ENCODE measurements at places on chromosomes 16 and 17.

DNA sequence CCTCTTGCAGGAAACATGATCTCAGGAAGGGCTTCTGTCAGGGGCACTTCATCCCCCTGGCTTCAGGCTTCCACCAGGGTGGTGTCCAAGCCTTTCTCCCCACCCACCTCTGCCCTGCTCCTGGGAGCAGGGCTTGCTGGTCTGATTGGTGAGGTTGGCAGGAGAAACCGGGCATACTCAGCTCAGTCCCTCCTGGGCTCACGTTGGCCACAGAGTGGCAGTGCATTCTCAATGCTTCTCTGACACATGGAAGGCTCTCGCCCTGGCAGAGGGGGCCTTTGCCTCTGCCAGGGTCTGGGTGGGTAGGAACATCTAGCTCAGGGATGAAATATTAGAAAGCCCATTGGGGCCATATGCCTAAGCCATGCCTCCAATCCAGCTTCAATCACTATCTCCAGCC, 142.8 kb downstream of the AXIN2 start:
- DNase-seq = no peak

DNA sequence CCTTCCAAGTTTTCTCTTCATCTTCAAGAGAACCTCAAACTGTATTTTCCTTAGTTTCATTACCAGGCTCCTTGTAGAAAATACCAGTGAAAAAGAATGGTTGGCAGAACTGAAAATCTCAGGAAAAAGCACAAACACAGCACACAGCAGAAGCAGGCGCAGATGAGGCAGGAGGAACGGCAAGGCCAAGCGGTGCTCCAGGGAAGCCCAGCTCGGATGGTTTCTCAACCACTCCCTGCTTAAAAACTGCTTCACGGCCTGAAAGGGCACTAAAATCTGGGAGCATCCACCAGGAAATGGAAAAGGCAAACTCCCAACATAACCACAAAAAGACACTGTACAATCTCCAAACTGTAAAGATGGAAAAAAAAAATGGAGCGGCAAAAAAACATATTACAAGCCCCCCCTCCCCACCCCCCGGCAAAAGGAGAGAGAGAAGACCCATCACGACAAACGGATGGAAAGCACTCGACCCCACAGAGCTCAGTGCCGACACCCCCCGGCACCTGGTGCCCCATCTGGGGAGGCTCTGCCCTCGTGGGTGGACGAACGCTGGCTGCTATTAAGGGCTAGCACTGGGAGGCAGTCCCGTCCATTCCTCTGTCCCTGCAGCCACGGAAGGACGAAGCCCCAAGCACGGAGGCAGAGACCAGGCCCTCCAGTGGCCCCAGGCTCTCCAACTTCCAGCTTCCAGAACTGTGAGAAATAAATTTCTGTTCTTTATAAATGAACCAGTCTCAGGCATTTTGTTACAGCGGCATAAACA, 127.5 kb downstream of the ZNF778 start:
- DNase-seq = no peak

DNA sequence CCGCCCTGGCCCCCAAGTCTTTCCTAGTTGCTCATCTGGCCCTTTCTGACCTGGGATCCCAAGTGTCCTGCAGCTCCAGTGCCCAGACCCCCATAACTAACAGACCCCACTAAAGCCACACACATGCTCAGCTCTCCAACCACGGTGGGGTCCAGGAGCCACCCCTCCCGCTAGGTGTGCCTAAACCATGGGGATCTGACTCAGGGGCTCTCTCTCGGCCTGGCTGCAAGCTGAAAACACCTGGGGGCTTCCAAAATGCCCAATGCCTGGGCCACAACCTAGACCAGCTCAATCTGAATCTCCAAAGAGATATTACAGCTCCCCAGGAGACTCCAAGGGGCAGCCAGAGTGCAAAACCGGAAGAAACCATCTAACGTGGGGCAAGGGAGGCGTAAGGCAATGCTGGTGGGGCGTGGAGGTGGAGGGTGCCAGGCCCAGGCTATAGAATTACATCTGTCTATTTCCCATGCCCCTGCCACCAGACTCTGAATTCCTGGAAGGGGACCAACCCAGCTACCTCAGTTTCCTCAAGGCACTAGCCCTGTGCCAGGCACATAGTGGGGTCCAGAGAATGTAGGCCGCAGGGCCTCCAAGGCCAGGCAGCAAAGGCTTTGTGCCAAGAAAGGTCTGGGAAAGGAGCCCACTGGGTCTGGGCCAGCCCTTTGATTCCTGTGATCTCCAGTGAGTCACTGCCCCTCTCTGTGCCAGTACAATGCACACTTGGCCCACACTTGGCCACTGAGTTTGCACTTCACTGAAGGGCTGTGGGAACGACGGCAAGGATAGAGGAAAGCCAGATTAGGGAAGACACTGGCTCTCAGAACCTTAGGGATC, 3.3 kb downstream of the CD2BP2 start:
- no peak for DNase-seq

DNA sequence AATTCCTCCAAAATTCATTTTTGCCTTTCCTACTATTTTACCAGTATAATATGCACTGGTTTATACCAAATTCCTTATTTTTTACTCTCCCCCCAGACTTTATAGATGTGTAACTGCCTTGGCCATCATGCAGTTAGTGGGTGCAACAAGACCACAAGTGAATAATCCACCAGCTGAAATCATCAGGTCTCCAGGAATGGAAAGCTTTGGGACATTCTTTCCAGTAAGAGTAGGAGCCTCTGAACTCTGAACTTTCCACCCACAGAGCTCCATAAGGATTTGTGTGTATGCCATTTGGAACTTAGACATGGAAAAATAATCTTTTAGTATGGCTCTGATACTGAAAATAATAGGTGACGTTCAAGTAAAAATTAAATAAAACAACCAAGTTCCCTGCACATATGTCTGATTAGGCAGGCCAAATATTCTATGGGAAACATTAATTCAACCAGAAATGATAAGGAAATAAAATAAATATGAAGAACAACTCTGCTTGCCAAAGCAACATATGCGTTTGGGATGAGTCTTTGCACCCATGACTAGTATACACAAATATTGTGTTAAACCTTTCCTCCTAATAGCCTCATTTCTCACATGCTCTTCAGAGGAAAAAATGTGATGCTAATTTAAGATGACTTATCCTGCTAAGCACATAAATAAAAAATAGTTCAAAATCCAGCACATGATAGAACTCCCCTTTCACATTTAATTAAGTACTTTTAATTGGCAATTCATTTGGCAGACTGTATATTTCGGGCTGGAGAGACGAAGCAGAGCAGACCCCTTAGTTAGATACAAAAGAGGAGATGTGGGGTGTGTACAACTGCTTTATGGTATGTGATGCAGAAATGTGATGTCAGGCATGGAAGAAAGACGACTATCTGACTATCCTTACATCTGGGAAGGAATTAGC, 11.6 kb upstream of the LYRM9 start:
- no peak for DNase-seq

- no peak for DNase-seq
Observed at GRCh38 chr17:15348021-15348420, 6.6 kb upstream of the TEKT3 start.

DNA sequence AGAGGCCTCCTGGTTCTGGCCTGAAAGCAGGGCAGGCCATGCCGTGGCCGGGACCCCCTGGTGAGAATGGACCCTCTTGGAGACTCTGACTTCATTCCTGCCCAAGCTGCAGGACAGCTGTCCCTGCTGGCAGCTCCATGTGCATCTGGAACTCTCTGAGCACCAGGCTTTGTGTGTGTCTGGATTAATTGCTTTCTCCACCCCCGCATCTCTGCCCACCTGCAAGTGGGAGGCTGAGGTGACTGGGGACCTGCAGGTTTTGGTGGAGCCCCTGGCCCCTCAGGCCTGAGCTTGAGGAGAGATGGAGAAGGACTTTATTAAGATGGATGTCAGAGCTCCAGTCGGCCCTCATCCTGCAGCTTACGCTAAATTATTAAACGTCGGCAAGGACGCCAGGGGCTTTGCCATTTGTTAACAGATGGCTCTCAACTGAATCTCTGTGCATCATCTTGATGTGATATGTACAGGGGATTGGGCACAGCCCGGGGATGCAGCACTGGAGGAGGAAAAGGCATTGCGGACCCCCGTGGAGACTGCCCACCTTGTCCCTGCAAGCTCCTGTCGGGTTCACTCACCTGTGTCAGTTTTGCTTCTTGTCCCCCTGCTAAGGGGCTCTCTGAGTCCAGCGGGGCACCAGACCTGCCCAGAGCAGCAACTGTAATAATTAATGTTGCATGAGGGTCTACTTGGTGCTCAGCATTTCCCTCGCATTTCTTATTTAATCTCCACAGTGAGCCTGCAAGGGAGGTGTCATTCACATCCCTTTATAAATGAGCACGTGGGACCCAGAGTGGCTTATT, 154.1 kb upstream of the RPL38 start:
- no peak for DNase-seq

- no peak for DNase-seq
Observed at GRCh38 chr17:81027591-81028505, 7.1 kb upstream of the BAIAP2 start.

- DNase-seq = no peak
Observed at GRCh38 chr17:60361889-60362288, 30.0 kb downstream of the USP32 start.

- no peak for DNase-seq
Observed at GRCh38 chr17:33370401-33370800, 77.3 kb upstream of the ASIC2 start.

- no peak for DNase-seq
Observed at GRCh38 chr16:85168732-85169256, 56.5 kb upstream of the CIBAR2 start.

GRCh38 chr16:72464597-72465368, 292.8 kb upstream of the PMFBP1 start:
- DNase-seq = no peak

DNA sequence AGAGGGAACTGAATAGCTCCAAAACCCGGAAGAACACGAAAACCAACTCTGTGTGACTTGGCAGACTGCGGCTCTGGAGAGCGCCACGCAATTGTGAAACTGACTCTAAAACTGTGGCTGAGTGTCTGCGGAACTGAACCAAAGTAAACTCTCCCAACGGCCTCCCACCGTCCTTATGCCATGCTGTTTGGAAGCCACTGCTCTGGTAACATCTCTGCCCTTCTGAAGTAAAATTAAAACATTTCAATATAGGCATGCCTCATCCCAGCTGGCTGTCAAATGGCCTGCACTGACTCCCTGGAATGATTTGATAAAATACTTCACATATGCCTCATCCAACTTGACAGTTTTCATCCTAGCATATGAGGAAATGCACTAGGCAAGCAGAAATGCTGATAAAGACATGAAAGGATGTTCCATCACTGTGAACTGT, 70.2 kb downstream of the PARN start:
- DNase-seq = no peak

DNA sequence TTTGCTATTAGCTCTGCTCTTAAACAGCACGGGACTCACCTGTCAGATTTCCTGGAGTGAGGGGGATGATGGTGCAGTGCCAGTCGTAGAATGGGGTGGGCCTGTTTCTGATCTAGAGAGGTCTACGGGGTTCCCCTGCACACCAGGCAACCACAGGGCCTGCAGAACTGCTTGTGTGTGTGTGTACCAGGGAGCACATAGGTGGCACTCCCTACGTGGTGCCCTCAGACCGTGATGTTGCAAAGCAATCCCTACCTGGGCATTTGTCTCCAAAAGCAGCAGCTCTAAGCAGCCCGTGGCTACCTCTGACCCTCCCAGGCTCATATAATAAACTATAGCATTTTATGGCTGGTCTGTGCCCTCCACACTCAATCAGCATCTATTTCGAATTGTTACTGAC, 38.5 kb downstream of the MPRIP start:
- DNase-seq = no peak

GRCh38 chr17:66900126-66901010, 64.1 kb upstream of the CACNG4 start:
- DNase-seq = no peak

DNA sequence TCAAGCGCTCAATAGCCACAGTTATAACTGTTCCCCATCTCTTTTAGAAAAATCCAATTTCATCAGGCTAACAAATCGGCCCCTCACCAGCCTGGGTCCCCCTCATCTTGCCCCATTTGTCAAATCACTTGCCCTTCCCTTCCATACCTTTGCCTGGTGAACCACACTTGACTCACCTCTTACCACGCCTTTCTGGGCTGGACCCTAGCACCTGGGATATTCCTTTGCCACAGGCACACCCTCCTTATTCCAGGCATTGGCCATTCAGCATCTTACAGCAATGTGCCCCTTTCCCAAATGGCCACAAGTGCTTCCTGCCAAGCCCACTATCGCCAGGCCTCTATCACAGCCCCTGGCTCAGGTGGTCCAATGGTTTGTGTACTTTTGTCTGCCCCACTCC, 14.9 kb downstream of the CMTM4 start:
- DNase-seq = no peak

DNA sequence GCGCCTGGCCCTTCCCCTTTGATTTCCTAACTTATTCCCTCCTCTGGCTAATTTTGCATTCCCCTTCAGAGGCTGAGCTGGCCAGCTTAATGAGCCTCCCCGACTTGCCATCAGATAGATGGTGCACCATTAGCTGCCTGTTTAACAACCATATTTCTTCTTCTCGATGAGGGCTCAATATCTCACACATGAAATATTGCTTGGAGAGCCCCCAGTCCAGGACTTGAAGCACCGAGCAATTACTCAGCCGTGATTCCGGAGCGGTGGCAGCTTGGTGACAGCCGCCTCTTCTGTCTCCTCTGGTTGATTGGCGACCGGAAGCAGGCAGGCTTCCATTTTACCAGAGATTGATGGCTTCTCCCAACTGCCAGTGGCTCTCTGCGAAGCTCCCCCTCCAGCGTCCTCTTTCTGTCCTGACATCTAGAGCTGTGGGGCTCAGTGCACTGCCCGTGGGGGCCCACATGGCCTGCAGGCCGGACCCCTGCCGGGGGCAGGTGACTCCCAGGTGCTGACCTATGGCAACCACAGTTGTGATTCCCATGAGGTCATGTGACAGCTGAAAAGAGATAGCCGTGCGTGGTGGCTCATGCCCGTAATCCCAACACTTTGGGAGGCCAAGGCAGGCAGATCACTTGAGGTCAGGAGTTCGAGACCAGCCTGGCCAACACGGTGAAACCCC, 133.7 kb upstream of the SEC14L1 start:
- DNase-seq = no peak

DNA sequence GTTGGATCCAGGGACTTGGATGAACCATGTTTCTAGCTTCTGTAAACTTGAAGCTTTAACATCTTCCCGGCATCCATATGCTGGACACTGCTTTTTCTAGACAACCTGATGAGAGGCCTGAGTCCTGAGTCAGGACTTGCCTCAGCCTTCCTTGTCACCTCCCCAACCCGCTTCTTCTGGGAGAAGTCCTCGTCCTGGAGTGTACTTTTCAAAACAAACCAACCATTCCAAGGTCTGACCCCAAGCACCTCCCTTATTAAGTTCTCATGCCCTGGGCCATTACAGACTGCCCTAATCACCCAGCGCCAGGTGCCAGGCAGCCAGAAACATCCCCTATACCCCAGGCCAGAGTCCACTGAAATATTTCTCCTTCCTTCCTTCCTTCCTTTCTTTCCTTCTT, 59.4 kb downstream of the CLEC19A start:
- DNase-seq = no peak

- no peak for DNase-seq
Observed at GRCh38 chr17:79609049-79609589, 1.7 kb downstream of the RBFOX3 start.

Data from CD8-positive, alpha-beta T cell (primary cell).